GOT3 (cell line): ENCODE measurements at places on chromosomes 12 and 14.

DNA sequence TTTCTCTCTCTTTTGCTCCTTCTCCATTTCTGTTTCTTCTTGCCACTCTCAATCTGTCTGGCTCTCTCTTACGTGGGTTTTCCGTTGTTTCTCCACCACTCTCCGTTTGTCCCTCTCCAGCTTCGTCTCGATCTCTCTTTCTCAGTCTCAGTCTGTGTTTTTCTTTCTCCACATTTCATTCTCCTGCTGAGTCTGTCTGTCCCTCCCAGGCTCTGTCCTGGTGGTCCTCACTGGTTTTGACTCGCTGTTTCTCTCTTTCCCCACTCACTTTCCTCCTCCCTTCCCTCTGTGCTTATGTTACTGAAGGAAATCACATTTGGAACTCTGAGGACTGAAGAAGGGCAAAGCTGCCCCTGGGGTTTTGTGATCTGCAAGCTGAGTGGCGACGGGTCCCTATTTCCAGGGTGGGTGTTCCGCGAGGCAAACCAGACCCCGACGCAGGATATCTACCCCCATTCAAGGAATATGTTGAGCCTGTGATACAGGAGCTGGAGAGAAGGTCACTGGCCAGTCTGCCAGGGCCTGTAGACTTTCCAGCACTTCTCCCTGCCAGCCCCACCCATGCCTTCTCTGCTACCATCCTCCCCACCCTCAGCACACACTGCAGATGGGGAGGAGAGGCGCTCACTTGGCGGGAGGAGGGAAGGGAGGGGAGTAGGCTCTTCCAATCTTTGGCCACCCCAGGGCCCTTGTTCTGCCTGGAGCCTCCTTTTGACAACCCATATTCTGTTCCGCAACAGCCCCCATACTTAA, 102.7 kb upstream of the MAP1LC3B2 start:
- DNase-seq, result no peak

DNA sequence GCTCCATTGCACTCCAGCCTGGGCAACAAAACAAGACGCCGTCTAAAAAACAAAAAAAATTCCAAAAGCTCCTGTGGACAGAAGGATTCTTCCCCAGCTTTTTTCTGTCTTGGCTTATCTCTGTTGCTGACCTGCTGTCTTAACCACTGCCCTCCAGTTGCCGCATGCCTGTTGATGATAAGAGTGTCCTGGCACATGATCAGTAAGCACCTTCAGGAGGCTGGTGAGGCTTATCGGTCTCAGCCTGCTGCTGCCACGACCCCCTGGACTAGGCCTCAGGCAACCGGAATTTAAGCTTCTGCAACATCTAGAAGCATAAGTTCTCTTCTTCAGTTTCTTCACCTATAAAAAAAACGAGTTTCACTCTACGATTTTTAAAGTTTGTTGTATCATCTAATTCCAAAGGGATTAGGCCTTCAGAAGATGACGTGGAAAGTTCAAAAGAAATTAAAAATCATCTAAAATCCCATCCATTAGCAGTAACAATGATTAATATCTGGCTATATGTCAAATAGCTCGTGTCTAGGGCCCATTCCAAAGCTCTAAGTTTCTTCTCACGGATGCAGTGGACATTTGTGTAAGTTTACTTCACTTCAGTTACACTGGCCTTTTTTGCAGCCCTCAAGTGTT, 46.4 kb downstream of the RESF1 start:
- no peak for DNase-seq

- no peak for DNase-seq
Measured at GRCh38 chr12:108701779-108702441, 29.4 kb downstream of the CORO1C start.

GRCh38 chr12:43347026-43347425, 205.0 kb downstream of the ADAMTS20 start:
- DNase-seq, result no peak

GRCh38 chr12:113407931-113408600, 4.4 kb upstream of the SDS start:
- no peak for DNase-seq

DNA sequence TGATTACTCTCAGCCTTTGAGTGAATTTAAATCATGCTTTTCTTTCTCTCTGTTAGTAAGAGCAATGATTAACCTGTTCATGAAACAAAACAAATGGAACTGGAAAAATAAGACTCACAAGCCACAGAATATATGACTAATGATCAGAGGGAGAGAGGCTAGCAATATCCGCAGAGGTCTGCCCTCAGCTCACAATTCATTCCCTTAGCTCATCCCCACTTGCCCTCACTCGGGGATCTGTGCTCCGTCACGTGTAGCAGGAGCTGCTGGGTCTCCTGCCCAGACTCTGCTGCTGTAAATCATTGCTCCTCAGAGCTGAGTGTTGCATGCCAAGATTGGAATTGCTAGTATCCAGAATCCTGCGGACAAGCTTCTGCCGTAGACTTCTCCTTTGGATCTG, 53.1 kb upstream of the GNG2 start:
- DNase-seq, result no peak

GRCh38 chr12:97308576-97309198, 153.9 kb upstream of the RMST start:
- DNase-seq, result no peak

- DNase-seq, result no peak
Measured at GRCh38 chr14:100836311-100836805, 10.4 kb downstream of the MEG3 start.

DNA sequence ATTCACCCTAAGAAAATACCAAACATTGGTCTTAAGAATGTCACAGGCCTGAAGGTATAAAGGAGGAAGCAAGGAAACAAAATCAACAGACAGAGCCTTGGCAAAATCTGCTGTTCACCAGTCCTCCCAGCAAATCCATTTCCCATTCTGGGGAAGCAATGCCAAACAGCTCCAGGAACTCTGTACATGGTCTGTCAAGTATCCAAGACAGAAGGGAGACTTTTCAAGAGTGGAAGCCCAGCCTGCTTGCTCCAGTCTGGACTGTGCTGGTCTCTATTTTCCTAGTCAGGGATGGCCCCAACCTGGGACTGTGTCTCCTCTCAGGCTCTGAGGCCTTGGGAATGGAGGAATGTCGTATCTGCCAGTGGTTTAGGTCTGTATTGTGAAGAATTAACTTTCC, 251.5 kb downstream of the DAD1 start:
- no peak for DNase-seq

DNA sequence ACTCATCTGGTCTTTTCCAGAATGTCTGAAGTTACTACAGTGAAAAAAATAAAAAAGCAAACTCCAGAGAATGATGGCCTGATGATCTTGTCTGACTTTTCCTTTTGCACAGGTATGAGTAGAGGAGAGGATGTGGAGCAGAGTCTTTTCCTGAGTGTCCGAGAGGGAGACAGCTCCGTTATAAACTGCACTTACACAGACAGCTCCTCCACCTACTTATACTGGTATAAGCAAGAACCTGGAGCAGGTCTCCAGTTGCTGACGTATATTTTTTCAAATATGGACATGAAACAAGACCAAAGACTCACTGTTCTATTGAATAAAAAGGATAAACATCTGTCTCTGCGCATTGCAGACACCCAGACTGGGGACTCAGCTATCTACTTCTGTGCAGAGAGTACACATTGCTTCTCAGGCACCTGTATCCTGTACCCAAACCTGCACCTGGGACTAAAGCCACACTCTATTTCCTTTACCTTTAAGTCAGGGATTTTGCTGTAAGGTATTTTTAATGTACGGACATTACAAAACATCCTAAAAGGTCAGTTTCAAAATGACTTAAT, 75.8 kb upstream of the OR4E1 start:
- DNase-seq, result no peak

- no peak for DNase-seq
Measured at GRCh38 chr14:73058922-73059673, 764 bp downstream of the RBM25 start.

- no peak for DNase-seq
Measured at GRCh38 chr12:91804533-91804932, 341.1 kb downstream of the BTG1 start.

- DNase-seq, result no peak
Measured at GRCh38 chr12:77916276-77916675, 85.6 kb downstream of the NAV3 start.

- no peak for DNase-seq
Measured at GRCh38 chr12:6936636-6937480, 6.8 kb upstream of the RNU7-1 start.

GRCh38 chr12:31702047-31702446, 26.8 kb downstream of the AMN1 start:
- no peak for DNase-seq

GRCh38 chr14:91723501-91723900, 8.4 kb downstream of the CATSPERB start:
- no peak for DNase-seq

- DNase-seq, result no peak
Measured at GRCh38 chr12:11849757-11850504, 200.5 kb downstream of the ETV6 start.

DNA sequence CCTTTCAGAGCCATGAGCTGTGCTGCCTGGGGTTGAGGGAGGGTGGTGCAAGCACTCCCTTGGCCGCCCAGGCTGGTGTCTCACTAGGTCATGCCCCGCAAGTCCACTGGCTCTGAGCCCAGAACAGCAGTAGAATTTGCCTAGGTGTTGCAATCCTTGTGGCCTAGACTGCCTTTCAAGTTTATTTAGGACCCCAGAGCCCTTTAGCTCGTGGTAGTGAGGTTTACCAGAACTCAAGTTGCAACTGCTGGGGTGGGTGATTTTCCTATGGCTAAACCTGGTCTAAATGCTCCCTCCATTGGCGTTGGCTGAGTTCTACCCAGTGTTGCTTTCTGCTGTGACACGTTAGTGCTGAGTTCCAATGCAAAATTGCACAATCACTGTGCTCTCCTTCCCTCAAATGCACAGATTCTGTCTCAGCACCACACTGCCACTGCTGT, 287.2 kb downstream of the BCAT1 start:
- DNase-seq, result peak; percentile 62

- DNase-seq, result no peak
Measured at GRCh38 chr12:42705863-42706262, 116.3 kb upstream of the PRICKLE1 start.

DNA sequence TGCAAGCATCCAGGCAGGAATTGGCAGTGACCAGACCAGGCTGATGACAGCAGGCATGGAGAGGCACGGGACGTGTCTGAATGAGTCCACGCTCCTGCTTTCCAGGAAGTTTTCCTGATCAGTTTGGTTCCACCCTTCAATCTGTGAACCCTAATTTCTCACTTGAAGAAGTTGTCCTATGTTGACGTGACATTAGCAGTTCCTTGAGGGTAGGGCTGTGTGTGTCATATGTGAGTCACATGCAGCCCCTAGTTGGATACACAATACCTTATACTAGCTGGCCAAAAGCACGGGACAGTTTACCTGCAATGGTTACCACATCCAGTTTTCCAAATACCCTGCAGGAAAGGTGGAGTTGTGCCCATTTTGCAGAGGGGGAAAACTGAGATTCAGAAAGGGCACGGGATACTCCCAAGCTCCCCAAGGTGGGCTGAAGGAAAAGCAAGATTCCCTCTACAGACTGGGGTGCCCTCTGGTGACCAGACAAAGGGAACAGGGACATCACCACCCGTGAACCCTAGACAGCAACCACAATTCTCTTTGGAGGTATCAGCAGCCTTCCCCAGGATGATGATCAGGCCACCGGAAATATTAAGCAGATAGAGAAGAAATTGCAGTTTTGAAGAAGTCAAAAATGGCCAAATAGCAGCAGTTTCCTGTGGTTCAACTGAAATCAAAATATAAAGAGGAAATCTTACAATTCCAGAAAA, 194.5 kb downstream of the PHETA1 start:
- no peak for DNase-seq

GRCh38 chr12:54977857-54978256, 6.7 kb downstream of the TESPA1 start:
- no peak for DNase-seq

DNA sequence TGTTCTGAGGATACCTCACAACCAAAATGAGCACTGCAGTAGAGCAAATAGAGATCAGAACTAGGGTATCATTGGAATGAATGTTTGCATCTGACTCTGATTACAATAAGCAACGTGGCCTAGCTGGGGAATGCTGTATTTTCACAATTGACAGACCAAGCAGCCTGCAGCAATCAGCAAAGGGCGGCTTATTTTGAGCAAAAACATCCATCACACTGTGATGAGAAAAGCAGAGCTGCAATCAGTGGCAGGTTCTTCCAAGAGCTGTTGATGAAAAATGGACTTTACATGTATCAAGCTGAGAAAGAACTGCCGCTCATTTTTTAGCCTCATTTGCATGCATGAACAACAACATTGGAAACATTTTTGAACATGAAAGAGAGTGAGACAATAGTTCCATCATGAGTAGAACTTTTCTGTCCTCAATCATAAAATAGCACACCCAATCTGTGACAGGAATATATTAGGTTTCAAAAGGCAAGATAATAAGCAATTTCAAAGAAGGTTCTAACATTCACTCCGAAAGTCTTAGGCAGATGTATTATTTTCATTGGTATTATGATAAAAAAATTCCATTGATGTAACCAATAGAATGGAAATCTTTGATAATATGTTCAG, 249.7 kb upstream of the FBXO33 start:
- no peak for DNase-seq

DNA sequence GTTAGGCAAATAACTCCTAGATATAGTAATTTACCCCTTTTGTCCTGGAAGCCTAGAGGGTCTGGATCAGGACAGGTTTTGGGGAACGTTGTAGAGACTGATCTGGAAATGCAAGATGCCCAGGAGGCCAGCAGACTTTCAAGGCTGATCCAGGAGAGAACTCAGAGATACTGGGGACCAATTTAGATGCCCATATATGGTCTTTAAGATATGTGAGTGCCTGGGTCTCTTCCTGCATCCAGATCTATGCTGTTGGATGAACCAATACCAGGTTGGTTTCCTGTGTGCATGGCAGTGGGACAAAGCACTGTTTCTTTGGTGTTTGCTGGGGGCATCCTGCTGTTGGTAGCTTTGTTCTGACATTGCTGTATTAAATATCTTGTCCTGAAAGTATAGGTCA, 5.4 kb downstream of the ERG28 start:
- DNase-seq, result no peak

DNA sequence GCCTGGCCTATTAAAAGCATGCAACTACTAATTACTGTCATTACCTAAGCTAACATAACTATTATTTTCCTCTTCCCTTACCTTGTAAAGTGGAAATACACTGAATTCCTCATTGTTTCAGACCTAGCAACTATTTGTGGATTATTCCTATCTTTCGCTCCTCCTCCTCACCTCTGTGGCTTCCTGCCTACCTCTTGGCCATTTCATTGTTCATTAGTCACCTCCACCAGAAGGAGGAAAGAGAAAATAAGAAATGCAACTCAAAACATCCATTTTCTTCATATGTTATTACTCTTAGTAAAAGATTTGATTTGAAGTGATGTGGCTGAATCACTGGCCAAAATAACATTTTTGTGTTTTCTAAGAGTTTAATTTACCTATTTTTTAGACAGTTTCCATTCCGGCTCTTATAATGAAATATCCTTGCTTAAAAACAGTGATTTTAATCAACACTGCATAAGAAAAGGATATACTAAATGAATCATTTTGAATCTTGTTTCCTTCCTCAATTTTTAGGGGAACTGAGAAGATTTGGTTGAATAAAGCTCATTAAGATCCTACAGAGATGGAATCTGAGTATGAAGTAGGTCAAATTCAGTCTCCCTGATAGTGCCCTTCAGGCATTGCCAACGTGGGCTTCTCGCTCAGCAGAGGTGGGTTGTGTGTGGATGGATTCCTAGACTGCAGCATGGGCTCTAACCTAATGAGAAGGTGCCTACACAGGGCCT, 27.6 kb upstream of the ARHGAP5 start:
- DNase-seq, result no peak
